ENCODE measurements at places on chromosomes 5 and 9. TPM values are rescaled to one million over a fixed set of nuclear protein-coding genes. Genes with fewer than 3 reads are reported as not detected.

OCLN gene
- 3.2 TPM for total RNA-seq

BARHL1 gene
- total RNA-seq: not detected

PLAC8L1 gene
- not detected for total RNA-seq

SAXO1 gene
- total RNA-seq: not detected

NUTM2G gene
- total RNA-seq: not detected
